Amniotic epithelial cell (primary cell): ENCODE measurements at places on chromosomes 2 and 18.

GRCh38 chr2:19893520-19894133 is 8.2 kb downstream of the TTC32 start:
- peak; percentile 12 for DNase-seq

DNA sequence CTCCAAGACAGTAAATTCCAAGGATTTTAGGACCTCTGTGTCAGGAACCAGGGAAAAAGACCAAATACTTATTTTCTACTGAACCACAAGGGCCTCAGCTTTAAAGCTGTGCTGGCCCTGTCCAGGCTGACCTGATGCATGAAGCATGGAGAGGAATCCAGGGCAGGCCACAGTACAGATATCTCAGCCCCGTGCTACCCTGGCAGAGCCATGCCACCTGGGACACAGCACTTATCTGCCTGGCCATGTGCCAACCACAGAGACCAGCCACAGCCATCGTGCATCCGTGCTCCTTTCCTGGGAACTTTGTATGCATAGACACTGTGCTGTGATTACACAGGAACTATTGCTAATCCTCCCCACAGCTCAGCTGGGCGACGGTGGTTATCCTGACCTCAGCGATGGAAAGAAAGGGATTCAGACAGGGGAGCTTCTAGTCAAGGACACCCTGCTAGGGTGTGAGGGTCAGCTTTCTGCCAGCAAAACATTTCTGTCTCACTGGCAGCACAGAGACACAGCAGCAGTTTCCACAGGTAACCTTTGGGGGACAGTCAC is 687.4 kb upstream of the ID2 start:
- no peak for DNase-seq

DNA sequence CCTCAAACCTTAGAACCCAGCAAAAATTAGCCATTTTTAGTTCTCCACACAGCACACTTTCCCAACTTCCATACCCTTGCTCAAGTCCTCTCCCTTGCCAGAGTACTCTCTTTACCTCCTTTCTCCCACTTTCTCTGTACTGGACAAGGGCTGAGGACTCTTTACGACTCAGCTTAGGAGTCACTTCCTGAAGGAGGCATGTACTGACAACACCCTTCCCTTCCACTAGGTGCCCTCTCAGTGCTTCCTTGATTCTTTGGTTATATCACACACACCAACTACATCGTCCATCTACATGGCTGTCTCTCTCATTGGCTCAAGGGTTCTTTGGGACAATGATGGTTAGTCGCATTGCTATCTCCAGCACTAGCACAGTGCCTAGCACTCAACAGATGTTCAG is 5.2 kb upstream of the C18orf63 start:
- DNase-seq: peak; percentile 66

GRCh38 chr2:175180701-175181103 is 808 bp downstream of the ATP5MC3 start:
- peak; percentile 50 for DNase-seq

DNA sequence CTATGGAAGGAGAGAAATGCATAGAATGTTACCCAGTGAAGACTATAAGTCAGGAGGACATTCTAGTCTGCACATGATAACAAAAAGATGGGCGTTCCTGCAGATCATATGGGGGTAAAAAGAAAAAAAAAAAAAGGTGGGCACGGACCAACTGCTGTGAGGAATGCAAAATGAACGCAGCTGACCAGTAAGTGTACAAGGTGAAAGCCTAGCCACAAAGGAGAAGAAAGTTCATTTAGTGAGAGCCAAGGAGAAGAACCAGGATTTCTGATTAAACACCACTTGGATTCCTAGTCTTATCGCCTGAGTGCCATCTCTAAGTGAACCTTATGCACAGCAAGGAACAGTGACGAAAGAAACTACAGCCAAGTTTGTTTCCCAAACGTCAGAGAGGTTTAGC is 26.5 kb downstream of the RBMS1 start:
- no peak for DNase-seq

- peak; percentile 23 for DNase-seq
Observed at GRCh38 chr2:226790431-226790830, 9.2 kb downstream of the IRS1 start.

- DNase-seq: peak; percentile 82
Observed at GRCh38 chr2:85504778-85505261, 34.1 kb upstream of the MAT2A start.

DNA sequence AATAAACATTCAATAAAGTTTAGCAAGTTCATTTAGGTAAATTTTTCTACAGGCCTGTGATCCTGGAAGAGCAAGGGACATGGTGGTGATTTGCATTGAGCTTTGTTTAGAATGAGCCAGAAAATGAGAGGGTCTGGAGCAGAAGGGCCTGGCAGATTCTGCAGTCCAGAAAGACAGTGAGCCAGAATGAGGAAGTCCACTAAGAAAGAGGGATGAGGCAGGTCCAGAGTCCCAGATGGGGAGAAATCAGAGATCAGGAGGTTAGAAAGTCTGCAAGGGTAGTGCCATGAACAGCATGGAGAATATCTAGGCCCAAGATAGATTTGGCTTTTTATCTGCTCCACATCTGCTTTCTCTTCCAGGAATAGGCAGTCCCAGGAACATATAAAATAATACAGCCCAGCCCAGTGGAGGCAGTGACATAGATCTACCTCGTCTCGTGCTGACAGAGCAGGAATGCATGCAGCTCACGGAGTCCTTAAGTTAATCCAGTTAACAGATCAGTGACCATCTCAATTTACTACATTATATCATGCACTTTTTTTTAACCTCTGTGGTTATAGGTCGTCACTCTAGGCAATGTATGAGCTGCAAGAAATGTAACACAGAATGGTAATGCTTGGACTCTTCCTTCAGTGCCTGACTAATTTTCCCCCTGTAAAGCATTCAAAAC is 429.0 kb downstream of the SUCLG1 start:
- DNase-seq: no peak

- no peak for DNase-seq
Observed at GRCh38 chr2:191650896-191651773, 26.8 kb upstream of the NABP1 start.

DNA sequence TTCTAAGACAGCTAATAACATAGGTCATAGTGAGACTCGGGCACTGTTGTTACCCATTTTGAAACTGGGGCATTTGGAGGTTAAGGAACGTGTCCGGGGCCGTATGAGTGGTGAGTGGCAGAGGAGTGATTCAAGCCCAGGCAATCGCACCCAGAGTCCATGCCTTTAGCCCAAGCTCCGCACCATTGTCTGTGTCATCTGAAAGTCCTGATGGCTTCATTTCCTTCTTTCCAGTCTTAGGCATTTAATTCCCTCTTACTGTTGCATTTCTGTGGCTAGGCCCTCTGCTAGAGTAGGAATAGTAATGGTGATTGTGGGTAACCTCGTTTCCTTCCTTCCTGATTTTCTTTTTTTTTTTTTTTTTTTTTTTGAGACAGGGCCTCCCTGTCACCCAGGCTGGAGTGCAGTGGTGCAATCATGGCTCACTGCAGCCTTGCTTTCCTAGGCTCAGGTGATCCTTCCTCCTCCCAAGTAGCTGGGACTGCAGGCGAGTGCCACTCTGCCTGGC is 49.8 kb upstream of the ASB1 start:
- DNase-seq: peak; percentile 40

- no peak for DNase-seq
Observed at GRCh38 chr2:69007603-69008002, 5.4 kb upstream of the ANTXR1 start.

- no peak for DNase-seq
Observed at GRCh38 chr2:189551808-189552207, 28.8 kb downstream of the SLC40A1 start.

DNA sequence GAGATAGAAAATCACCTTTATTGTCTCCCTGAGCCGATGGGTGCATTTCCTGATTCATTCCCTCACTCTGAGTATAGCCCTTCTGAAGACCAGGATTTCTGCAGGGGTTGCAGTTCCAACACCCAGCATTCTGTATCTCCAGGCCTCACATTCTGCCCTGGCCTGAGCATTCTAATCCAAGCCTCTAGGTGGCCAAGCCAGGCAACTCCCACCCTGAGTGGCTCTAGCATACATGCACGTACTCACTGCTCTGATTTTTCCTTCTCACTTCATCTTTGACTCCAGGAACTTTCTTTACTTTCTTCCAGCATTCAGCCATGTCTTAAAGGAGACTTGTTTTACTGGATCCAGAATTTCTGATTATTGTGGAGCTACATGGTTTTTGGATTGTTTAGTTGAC is 100.7 kb upstream of the STK39 start:
- DNase-seq: peak; percentile 49

GRCh38 chr2:128817171-128817570 is 498.5 kb upstream of the HS6ST1 start:
- no peak for DNase-seq

DNA sequence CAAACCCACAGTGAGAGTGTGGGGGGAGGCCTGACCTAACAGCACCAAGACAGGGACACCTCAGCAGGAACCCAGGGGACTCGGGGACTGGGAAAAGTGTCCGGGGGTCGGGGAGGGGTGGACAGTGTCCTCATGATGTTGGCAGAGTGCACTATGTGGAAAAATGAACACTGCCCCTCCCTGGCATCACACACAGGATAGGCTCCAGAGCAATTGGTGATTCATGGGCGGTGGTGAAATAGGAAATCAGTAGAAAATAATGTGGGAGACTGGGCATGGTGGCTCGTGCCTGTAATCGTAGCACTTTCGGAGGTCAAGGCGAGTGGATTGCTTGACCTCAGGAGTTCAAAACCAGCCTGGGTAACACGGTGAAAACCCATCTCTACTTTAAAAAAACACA is 3.6 kb upstream of the ANO7 start:
- no peak for DNase-seq

DNA sequence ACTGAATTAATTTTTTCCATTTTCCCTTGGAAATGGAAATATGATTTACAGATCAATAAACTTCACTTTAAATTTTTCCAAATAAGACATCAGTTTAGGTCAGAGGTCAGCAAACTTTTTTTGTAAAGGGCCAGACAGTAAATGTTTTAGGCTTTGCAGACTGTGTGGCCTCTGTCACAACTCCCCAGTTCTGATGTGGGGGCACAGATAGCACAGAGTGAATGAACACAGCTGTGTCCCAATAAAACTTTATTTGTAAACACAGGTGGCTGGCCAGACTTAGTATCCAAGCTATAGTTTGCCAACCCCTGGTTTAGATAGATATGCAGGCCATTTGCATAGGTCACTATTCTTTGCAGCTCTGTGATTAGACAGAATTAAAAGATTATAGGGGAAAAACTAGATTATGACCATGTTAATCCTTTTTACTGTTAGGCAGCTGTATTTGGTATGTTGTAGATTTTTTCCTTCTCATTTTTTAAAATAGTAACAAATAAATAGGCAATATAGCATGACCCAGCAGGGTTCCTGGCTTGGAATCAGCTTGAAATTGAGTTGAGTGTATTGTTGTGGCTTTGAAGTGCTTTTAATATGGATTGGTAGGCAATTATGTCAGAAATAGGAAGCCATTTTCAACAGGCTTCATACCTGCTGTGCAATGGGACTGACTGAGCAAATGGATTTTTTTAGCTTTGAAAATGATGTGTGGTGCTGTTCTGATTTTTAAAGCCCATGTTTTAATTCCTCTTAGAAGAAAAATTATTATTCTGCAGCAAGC is 59.7 kb downstream of the WDSUB1 start:
- no peak for DNase-seq

DNA sequence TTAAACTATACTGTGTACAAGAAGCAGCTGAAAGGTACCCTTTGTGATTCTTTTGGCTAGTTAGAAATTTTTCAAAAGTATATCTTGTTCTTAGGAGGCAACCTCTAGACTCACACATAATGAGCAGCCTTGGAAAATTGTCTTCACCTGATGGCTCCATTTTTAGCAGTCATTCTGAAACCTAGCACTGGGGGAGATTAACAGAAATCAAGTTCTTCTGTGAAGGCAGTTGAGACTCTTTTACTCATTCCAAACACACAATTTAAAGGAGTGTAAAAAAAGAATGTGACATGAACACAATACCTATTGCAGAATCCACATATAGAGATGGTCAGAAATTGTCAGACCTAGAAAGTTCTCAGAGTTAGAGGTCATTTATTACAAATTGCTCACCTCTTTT is 197.7 kb downstream of the UBE2E3 start:
- no peak for DNase-seq

DNA sequence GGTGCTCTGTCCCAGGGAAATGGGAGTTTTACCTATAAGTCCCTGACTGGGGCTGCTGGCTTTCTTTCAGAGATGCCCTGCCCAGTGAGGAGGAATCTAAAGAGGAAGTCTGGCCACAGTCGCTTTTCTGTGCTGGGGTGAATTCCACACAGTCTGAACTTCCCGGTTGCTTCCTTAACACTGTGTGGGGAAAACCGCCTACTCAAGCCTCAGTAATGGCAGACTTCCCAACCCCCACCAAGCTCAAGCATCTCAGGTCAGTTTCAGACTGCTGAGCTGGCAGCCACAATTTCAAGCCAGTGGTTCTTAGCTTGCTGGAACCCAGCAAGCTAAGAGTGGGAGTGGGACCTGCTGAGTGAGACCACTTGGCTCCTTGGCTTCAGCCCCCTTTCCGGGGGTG is 54.9 kb downstream of the NUP35 start:
- peak; percentile 42 for DNase-seq

- no peak for DNase-seq
Observed at GRCh38 chr2:30765191-30765590, 42.1 kb downstream of the CAPN13 start.

DNA sequence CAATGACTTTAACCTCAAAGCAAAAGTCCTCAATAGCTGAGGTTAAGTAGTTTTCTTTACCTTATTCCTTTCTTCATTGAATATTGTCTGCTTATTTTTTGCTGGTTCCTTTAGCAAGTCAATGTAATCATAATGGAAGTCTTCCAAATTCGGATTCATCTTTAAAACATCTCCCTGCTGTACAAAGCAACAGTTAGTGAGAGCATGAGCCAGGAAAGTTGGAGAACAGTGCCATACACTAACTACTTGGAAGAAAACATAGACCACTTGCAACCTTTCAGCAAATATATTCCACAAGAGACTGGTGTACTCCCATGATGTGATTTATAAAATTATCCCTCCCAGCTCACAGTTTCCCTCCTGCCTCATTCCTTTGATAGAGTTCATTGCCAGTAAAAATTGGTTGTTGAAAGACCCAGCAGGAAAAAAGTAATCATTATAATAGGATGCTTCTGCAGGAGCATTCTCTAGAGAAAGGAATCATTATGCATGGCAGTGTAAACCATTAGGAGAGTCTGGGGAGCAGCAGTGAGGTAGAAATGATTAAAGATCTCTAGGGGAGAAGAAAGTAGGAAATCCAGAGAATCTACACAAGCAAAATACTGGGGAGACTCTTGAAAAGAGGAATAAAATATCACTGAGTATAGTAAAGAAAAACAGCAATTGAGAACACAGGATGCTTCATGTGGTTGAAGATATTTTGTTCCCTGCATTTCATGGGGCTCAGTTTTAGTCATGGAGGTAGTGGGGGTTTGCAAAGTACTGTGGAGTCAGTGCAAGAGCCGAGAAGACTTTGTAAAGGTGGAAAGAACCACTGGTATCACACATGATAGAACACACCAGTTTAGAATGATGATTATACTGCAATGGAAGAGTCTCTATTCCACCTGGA is 38.6 kb upstream of the TTN start:
- DNase-seq: no peak

- DNase-seq: no peak
Observed at GRCh38 chr2:9002637-9003365, 683 bp downstream of the MBOAT2 start.

GRCh38 chr2:239292531-239292930 is 108.3 kb downstream of the HDAC4 start:
- no peak for DNase-seq
